Progenitor cell of endocrine pancreas (in vitro differentiated cells): ENCODE measurements at places on chromosomes 6 and 20.
A peak's percentile ranks its signal among the peaks of the same experiment; 100 is the strongest.

GRCh38 chr6:77463861-77464494, 687 bp upstream of the HTR1B start:
- H3K4me3 ChIP-seq = peak overlapping the region; percentile 85
- peak; percentile 24 for DNase-seq
- peaks cover 54% of the 10 kb centered on the region for H3K27me3 ChIP-seq
- H3K36me3 ChIP-seq = no peaks in the 10 kb centered on the region
- no peak overlapping the region for H3K27ac ChIP-seq

DNA sequence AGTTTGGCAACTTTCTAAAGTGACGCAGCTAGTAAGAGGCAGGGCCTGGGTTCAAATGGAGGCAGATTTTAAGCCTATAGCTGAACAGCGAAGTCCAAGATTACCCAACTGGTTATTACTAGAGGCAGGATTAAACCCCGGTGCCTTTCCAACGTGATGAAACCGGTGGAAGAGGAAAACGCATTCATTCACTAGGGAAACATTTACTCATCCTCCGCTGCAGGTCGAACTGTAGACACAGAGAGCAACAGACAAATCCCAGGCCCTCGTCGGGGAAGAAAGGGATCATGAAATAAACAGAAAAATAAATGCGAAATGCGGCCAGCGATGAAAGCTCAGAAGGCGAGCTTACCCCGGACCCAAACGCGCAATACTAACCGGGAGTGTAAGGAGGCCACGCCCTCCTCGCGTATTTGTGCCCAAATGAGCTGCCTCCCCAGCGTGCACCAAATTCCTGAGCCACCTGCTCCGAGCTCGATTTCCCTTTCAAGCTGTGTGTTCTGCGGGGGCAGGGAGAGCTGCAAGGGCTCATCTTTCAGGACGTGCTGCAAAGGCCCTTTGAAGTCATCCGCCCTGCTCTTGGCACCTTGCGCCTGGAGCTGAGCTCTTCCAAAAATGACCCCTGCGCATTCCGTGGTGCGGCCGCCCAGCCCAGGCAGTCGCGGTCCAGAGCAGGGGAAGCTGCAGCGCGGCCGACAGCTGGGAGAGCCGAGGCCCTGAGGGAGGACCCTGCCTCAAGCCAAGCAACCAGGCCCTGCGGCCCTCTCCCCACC, 46.9 kb downstream of the PDYN start:
- peaks cover 96% of the 10 kb centered on the region for H3K27me3 ChIP-seq
- peak overlapping the region; percentile 37 for H3K4me3 ChIP-seq
- DNase-seq = peak; percentile 26
- H3K4me1 ChIP-seq = peaks cover 5% of the 10 kb centered on the region

DNA sequence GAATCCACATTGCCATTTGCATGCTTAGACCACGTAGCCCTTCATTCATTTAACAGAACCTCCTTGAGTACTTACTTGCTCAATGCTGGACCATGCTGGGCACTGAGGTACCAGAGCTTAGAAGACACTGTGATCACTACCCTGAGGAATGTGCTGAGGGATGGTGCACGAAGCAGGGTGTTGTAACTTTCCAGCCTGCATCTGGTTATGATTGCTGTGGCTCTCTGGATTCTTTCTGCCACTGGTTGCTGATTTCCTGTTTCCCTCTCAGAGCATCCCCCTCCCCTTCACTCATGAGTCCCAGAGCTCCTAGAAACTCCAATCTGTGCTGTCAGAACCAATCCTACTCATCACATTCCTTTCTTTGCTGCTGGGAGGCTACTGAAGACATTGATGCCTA, 537.4 kb downstream of the PTPRT start:
- H3K4me1 ChIP-seq = peaks cover 19% of the 10 kb centered on the region
- H3K36me3 ChIP-seq = peaks cover 5% of the 10 kb centered on the region
- no peak for DNase-seq
- no peak overlapping the region for H3K4me3 ChIP-seq
- H3K27me3 ChIP-seq = peaks cover 26% of the 10 kb centered on the region

- H3K36me3 ChIP-seq = no peaks in the 10 kb centered on the region
- no peaks in the 10 kb centered on the region for H3K27me3 ChIP-seq
- no peak for DNase-seq
- H3K4me3 ChIP-seq = peak overlapping the region; percentile 89
- peaks cover 7% of the 10 kb centered on the region for H3K4me1 ChIP-seq
Observed at GRCh38 chr20:36744764-36745191, 1.1 kb downstream of the NDRG3 start.
